NCI-H1048 (cell line): ENCODE measurements at places on chromosomes 16 and 17.
A peak's percentile ranks its signal among the peaks of the same experiment; 100 is the strongest.

DNA sequence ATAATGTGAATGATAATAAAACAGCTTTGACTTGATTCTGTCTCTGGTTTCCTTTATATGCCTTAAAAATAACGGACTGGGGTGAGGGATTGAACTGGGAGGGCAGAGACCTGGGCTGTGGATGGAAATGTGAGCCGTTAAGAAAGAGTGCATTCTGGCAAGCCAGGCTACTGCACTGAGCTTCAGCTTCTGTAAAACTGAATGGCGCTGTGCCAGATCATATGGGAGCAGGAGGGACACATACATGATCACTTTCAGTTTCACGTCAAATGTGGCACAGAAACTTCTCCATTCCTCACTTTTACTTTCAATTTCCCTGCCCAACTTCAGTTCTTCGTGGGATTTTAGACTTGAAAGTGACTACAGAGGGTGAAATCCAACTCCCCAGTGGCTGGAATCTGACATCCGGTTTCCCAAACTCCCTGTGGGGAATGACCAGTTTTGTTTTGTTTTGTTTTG is 1.1 kb downstream of the MT2A start:
- DNase-seq: no peak

DNA sequence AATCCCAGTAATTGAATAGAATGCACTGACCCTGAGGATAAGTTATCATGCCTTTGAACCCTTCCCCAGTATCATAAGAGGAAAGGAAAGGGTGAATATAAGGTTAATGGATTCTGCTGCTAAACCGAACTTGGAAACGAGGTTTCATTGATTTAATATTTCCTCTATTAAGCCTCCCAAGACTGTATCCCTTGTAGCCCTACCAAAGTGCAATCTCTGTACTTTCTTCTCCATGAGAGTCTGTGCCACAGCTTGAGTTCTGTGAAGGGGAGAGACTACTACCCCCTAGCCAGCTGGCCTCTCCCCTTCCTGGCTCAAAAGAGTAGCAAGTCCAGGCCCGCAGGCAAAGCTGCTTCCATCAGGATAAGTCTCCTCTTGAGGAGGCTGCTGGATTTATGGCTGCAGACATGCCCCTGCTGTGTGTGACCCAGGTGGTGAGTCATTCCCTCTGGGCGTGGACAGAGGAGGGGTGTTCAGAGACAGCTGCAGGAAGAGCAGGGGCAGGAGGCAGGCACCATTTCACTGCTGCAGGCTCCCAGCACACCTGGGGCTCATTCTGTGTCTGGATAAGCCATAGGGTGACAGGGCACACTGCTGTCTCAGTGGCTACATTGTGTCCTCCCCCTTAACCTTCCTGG is 58.4 kb downstream of the TOM1L2 start:
- DNase-seq: no peak

DNA sequence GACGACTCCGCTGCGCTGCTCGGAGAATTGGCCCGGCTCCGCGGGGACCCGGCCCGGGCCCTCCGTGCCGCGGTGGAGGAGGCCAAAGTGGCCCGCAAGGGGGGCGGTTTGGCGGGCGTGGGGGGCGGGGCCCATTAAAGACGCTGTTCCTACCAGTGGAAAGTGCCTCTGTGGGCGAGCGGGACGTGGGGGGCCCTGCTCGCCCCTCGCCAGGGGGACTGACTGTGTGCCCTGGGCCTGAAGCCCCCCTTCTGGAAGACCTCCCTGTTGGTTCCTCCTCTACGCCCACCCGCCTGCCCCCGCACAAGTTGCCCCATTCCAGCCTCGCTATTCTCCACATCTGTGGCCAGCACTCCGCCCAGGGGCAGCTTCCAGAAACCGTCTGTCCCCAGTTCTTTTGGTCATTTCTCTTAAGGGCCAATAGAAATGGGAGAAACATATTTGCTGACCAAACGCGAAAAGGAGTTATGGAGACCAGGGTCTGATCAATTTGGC is 1.9 kb upstream of the FGF11 start:
- DNase-seq: no peak

DNA sequence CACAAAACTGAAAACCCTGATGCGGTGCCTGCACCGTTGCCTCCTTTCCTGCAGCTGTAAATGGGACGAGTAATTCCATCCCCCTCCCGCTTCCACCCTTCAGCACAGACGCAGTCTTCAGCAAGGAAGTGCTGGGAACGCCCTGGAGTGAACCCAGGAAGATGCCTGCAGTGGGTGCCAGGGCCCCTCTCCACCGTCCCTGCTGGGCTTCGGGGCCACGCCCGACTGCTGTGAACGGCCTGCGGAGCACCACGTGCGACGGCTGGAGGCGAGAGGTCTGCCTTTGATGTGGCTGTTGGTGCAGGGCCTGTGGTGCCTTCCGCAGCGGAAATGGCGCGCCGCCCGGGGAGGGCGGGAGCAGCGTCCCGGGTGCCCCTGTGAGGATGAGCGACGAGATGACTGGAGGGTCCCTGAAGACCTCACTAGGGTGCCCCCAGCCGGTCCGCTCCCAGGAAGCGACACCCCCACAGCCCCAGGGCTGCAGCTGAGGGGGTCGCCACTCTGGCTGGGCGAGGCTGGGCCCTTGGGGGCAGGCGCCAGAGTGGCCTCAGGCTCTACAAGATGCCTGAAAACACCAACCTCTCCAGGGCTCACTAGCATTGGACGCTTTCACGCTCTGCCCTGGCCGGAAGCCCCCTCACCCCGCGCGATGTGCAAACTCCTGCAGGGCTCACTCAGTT is 749 bp upstream of the MC1R start:
- DNase-seq: no peak

DNA sequence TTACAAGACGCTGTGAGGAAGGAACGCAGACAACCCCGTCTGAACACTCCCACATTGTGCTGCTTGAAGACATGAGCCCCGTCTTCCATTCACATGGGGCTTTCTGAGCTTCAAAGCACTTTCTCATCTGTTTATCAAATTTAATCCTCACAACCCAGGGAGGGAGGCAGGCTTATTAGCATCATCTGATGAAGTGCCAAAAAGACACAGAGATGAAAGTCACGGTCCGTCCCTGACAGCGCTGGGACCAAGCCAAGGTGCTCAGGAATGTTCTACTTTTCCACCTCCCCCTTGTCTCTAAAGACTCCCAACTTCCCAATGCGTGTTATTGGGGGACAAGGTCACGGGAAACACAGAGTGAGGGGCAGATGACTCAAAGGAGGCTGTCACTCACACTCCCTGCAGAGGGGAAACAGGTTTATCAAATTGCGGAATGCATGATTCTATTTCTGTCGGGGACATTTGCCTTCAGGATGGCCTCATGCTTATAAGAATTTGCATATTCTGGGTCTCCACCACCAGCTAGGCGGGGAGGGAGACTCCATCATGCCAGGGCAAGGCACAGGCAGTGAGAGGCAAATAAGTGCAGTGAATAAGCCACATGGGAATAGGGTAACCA is 10.7 kb downstream of the XYLT1 start:
- no peak for DNase-seq

DNA sequence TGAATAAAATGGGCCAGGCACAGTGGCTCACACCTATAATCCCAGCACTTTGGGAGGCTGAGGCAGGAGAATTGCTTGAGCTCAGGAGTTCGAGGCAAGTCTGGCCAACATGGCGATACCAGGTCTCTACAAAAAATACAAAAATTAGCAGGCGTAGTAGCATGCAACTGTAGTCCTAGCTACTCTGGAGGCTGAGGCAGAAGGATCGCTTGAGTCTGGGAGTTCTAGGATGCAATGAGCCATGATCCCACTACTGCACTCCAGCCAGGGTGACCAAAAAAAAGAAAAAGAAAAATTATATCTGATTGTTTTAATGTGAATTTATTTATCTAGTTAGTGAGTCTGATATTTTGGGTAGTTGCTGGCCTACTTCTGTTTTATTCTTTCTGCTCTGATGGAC is 7.0 kb downstream of the IL34 start:
- no peak for DNase-seq

GRCh38 chr17:2511138-2511461 is 588 bp downstream of the METTL16 start:
- no peak for DNase-seq

GRCh38 chr16:65323655-65324237 is 201.9 kb upstream of the CDH11 start:
- no peak for DNase-seq

DNA sequence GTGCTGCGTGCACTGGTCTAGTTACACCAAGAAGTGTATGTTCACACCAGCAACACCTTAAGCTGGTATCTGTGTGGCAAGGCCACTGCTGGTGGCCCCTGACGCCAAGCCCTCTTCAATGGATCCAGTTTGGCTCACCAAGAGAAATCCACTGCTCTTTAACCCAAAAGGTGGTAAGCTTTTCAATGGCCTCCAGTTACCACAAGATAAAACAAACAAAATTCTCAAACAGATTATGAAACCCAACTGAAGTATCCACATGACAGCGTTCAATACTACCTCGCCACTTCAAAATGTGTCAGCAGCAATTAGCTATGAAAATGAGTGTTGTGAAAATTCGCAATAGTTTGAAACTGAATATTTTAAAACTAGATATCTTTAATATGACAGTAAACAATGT is 96.5 kb upstream of the AKTIP start:
- DNase-seq: no peak

GRCh38 chr17:41772586-41773189 is 13.8 kb downstream of the JUP start:
- DNase-seq: no peak

- no peak for DNase-seq
Observed at GRCh38 chr16:27447301-27447700, 45.3 kb downstream of the IL21R start.

DNA sequence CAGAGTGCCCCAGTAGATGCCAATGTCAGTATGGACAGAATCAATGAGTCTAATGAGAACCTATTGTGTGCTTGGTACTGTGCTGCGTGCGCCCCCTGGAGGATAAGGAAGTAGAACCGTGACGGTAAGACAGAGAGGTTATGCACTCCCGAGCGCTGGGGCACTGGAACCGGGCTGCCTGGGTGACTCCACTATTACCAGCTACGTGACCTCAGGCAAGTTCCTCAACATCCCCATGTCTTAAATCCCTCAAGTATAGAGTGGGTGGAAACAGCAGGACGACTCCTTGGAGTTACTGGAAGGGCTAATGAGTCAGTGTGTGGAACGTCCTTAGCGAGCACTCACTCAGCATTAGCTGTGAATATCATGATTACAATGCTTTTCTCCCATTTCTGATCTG is 16.2 kb downstream of the CHST4 start:
- DNase-seq: peak; percentile 0

GRCh38 chr16:56115817-56116576 is 75.3 kb upstream of the GNAO1 start:
- no peak for DNase-seq

GRCh38 chr17:228951-229708 is 47.7 kb upstream of the DOC2B start:
- no peak for DNase-seq

DNA sequence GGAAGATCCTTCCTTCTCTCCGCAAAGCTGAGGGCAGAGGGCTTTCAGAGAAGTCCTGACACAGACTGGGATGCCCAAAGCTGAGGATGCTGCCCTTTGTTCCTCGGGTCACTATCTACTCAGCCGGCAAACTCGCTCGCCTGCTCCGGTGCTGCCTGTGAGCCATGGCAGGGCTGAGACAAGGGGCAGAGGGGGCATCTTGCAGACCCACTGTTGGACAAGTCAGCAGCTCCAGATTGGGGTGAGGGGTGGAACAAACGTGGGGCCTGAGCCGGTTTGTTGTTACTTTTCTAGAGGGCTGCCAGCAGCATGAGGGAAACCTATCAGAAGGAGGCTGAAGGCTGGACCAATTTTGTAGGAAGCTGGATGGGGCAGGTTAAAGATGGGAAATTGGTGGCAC is 47.1 kb upstream of the PIK3R6 start:
- no peak for DNase-seq

GRCh38 chr16:86512301-86512859 is 2.1 kb downstream of the FOXF1 start:
- DNase-seq: no peak

GRCh38 chr17:82493226-82493781 is 26.2 kb upstream of the FOXK2 start:
- DNase-seq: no peak

DNA sequence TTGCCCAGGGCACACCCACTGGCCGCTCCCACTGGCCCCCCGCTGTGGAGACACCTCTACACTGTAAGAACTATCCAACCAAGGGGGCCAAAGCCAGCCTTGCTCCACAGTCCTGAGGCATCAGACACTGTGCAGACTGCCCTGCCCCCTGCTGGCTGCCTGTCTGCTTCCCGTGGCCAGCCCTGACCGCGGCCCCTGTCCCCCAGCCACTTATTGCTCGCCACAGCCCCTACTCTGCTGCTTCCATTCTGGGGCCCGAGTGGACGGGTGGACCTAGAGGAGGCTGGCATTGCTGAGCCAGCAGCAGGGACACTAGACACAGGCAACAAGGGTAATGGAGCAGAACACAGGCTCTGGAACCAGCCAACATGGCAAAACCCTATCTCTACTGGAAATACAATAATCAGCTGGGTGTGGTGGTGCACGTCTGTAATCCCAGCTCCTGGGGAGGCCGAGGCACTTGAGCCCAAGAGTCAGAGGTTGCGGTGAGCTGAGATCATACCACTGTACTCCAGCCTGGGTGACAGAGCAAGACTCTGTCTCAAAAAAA is 19.7 kb upstream of the LRRC37A3 start:
- no peak for DNase-seq

- no peak for DNase-seq
Observed at GRCh38 chr16:31143694-31144148, 6.1 kb downstream of the PRSS36 start.

GRCh38 chr17:79340333-79341221 is 266.0 kb downstream of the ENGASE start:
- DNase-seq: no peak

DNA sequence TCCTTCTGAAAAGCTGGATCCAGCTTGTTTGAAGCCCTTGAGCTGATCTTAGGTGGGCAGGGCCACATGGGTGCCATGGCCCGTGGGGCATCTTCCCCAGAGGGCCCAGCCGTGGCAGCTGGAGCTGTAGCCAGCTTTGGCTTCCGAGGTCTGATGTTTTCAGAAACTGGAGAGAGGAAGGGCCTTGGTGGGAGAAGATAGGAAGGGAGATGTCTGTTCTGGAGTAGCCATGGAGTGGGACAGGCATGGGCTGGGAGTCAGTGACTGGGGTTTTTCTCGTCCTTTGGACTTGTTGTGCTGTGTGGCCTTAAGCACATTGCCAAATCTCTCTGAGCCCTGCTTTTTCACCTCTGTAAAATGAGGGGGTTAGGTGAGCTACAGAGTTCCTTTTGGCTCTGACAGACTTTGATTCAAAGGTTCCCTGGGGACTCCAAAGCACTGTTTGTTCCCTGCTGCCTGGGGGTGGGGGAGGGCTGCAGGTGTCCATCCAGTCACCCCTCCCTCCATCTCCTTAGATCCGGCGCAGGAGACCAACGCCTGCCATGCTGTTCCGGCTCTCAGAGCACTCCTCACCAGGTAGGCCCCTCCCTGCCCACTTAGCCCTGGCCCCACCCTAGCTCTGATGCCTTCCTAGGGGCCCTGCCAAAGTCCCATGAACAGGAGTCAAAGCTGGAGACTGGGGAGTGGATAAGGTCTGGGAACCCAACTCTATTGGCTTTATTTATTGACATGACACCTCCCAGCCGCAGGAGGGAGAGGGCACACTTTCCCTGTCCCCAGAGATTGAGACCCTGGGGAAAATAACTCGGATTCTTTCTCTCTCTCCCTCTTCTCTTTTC is 2.1 kb downstream of the PPP1R1B start:
- DNase-seq: no peak
